ENCODE measurements at places on chromosomes 1 and 21.

GRCh38 chr1:50929376-50929958 lies 30.6 kb downstream of the FAF1 start:
- peak; percentile 9 for DNase-seq

- DNase-seq = peak; percentile 34
Observed at GRCh38 chr1:62530516-62531154, 66.7 kb upstream of the ANGPTL3 start.

- DNase-seq = peak; percentile 41
Observed at GRCh38 chr1:167057241-167057688, 32.9 kb downstream of the GPA33 start.

DNA sequence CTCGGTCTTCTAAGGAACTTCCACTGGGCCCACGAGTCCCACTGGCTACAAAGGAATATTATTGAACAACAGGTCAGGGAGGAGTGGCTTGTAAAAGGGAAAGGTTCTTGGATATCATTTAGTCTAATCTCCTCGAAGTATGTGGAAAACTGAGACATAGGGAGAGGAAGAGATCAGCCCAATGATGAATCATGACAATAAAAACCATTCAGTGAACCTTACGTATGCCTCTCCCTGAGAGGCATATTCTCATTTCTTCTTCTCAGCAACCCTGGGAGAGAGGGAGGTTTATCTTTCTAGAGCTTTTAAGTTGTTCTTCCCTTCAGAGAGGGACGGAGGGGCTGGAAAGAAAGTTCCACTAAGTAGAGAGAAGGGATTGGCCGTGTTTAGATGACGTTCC lies 5.3 kb upstream of the MOB3C start:
- no peak for DNase-seq

GRCh38 chr1:18365099-18365705 lies 115.5 kb upstream of the KLHDC7A start:
- no peak for DNase-seq

GRCh38 chr1:209708297-209708696 lies 3.7 kb downstream of the HSD11B1 start:
- DNase-seq = no peak
